ENCODE measurements at places on chromosomes 11 and 22. TPM values are rescaled to one million over a fixed set of nuclear protein-coding genes. Genes with fewer than 3 reads are reported as not detected.

- DNase-seq, result no peak
These were observed 779.7 kb upstream of the LRRC4C start for GRCh38 chr11:42239188-42239587.

TIMM8B gene
- total RNA-seq, result 83.0 TPM

GRCh38 chr11:97516688-97517087 lies 1126.9 kb downstream of the JRKL start:
- no peak for DNase-seq

P4HA3 gene
- not detected for total RNA-seq

- DNase-seq, result no peak
These were observed 62.6 kb downstream of the PPP2R1B start for GRCh38 chr11:111703576-111703975.

DNA sequence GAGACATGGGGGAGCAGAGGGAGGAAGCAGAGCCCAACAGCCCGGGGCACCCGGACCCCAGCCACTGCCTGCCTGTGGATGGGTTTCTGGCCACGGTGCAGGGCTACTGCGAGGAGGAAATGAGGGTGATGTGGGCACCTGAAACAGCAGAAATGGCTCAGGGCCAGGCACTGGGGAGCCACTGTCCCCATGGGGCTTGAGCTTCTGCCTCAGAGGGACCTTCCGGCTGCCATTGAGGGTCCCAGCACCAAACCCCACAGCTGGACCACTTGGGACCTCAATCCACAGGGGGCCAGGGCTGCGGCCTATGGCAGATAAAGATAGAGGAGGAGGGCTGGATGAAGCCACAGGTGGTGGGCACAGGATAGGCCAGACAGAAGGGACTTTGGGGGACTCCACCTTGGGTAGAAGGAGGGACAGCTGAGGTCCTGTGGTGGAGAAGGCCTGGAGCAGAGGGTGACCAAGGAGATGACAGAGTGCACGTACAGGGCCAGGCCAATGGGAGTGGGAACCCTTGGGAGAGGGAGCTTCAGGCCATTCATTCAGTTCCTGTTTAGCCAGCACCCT lies 48.3 kb downstream of the NFAM1 start:
- DNase-seq, result no peak

GRCh38 chr11:84247926-84248325 lies 961.8 kb upstream of the CCDC90B start:
- no peak for DNase-seq

- DNase-seq, result no peak
These were observed 38.2 kb downstream of the OR10A6 start for GRCh38 chr11:7892840-7893254.

IGSF22 gene
- not detected for total RNA-seq

DNA sequence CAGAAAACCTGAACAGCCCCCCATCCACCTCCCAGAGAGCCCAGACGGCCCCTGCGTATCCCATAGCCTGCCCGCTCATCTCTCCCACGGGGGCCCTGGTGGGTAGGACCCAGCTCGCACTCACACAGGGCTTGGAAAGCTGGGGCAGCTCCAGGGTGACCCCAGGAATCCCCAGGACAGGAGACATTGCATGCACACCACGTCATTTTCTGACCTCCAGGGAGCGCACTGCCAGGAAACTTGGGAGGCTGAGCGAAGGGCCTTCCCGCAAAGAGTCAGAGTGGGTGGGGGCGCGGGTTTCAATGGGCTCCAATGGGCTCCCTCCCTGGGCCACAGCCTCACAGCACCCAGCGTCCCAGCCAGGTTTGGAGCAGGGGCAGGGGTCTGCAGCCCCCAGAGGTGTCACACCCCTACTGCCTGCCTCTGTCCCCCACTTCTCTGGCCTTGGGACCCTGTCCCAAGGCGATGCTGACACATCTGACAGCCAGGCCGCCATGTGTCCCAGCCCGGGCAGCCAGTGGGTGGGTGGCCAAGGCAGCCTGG lies 8.2 kb upstream of the SYT8 start:
- DNase-seq, result no peak

DNA sequence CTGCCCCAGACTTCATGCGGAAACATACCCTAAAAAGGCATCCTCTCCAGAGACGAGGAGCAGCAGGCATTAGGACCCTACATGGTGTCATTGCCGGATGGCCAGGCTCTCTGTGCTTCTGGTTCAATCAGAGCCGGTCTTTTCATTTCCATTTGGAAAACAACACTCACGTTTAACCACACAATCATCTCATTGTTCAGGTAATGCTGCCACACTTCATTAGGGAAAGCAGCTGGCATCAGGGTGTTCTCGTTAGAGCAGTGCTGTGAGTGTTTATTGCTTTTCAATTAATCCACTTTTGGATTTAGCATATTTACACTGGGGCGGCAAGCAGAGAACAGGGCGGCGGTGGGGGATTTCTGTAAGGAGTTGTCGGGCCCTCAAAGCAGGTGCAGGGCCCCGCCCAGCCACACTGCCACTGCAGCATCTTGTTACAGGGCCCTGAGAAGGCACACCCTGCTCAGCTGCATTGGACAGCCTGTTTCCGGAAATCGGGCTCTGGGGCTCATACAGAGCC lies 338.6 kb downstream of the SHANK2 start:
- DNase-seq, result no peak

KRTAP5-1 gene
- total RNA-seq, result not detected

GRCh38 chr11:17267576-17267975 lies 9.0 kb upstream of the NUCB2 start:
- no peak for DNase-seq

MYOD1 gene
- not detected for total RNA-seq

DNA sequence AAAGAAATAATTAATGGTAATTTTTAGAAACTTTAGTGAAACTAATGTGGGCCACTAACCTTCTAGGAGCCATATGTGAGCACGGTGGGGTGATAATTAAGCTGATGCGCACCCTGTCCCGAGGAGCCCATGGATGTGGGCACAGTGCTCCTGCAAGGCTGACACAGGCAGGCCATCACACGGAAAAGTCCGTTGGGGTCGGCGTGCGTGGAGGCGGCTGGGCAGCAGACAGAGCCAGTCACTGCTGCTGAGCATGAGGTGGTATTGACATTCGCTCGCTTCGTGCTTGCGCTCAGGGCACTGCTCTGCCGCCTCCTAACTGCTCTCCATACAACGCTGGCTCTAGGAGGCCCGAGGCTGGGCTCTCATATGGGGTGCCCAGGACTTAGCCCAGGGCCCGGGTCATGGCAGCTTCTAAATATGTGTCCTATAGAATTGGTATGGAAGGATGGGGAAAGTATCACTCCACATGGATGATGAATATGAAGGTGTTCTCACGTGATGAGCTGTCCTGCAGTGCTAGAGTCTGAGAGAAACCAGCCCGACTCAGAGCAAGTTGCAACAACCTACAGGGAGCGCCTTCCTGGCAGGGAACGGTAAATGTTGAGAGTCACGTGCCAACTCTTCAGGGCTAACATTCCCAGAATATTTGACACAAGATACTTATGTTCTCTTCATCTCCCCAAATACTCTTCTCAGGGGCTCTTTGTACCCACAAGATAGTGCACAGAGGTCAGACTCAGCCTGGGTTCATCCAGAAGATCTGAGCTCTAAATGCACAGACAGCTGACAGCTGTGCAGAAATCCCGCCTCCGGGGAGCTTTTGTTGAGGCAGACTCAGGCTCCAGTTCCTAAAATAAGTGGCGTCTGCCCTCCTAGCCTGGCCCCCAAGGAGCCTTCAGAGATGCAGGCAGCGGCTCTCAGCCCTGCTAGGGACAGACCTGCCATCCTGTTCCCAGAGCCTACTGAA lies 50.6 kb upstream of the ARFGAP3 start:
- no peak for DNase-seq

- no peak for DNase-seq
These were observed 126.7 kb downstream of the CTTN start for GRCh38 chr11:70525006-70525405.

DNA sequence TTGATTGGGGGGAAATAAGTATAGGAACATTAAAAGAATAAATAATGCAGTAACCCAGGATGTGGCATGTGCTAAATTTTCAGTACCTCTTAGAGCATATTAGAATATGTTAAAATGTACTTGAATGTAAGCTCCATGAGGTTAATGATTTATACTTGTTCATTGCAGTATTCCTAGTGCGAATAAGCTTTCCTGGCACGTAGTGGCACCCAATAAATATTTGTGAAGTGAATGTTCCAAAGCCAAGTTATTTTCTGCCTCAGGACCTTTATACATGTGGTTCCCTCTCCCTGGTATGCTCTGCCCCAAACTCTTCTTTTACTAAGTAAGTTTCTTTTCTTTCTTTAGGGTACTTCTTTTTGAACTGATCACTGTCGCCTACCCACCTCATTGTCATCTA lies 118.8 kb downstream of the DBX1 start:
- DNase-seq, result no peak

DNA sequence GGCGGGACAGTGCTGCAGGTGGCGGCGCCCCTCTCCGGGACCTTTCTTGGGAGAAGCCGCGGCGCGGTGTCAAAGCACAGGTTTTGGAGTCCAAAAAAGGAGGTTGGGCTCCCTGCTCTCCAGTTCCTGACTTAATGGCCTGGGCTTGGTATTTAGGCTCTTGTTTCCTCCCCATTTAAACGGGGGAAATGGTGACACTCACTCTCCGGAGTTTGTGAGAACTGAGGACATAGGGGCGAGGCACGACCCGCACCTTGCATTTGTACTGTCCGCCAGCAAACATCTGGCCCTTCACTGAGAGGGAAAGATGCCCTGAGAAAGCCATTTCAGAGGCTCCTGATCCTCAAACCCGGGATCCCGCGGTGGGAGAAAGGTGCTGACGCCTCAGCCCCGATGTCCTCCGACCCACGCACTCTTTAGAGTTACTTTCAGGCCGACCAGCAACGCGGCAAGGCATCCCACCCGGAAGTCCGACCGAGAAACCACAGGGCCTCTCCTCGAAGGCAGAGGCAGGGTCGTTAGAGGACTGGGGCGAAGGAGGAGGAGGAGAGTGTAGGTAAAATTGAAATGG lies 2.9 kb upstream of the WDR74 start:
- DNase-seq, result no peak

GRCh38 chr11:35932121-35932520 lies 11.7 kb upstream of the LDLRAD3 start:
- DNase-seq, result no peak

DNA sequence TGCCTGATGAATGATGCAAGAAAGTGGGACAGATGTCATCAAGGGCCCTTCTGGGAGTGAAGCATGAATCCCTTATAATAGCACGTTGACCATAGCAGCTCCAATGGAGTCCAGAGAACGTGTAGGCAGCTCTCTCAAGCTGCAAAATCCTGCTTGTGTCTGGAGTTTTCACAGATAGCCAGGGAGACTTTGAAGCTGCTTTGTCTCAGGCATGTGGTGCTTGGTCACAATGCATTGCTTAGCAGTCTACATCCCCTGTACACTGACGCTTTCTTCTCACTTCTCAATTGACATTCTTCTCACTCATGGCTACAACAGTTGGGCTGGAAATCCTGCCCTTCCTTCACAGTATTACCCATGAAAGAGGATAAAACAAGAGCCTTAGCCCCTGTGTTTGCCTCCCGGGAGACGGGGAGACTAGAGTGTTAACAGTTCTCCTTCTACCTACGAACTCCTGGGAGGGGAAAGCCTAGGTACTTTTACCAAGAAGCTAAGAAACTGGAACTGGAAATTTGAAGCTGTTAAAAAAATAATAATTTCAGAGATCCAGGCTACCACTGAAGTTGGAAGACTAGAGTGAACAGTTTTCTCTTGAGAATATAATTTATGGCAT lies 20.7 kb upstream of the MMP7 start:
- no peak for DNase-seq

DNA sequence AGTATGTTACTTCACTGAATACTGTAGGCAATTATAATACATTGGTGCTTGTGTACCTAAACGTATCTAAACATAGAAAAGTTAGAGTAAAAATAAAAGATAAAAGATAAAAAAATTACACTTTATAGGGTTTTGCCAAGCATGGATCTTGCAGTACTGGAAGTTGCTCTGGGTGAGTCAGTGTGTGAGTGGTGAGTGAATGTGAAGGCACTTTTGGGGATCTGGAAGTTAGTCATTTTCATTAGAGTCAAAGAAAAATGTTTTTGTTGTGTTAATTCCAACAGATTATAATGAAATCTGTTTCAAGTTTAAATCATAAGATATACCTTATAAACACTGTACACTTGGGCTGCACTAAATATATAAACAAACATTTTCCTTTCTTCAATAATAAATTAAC lies 3.3 kb downstream of the SLC22A25 start:
- DNase-seq, result no peak

RGL4 gene
- total RNA-seq, result 1.7 TPM

DNA sequence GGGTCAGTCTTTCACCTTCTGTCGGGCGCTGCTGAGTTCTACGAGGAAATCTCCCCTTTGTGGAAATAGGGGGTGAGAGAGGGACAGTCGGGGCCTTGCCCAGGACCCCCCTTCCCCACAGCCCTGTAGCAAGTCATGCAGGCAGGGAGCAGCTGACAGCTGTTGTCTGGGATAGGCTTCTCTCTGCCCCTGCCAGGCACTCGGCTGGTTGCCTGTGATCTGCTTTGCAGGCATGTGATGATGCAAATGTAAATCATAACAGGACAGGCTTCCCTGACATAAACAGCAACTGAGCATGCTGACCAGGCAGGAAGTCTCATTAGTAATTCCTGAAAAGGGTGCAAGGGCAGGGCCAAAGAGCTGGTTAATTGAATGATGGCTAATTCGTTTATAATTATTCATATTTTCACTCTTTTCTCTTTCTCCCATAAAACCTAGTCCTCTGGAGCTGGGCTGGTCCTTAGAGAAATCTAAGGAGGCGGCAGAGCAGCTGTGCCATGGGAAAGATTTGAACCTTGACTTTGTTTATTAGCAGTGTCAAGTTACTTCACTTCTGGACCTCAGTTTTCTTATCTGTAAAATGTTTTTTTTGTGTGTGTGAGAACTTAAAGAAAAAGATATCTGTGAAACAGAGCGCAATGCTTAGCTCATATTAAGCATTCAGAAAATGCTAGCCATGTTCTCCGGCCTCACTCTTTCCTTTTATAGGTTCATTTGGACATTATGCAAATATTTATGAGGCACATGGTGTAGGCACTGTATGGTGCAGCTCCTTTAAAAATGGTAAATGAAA lies 129.7 kb downstream of the LDLRAD3 start:
- no peak for DNase-seq

DNA sequence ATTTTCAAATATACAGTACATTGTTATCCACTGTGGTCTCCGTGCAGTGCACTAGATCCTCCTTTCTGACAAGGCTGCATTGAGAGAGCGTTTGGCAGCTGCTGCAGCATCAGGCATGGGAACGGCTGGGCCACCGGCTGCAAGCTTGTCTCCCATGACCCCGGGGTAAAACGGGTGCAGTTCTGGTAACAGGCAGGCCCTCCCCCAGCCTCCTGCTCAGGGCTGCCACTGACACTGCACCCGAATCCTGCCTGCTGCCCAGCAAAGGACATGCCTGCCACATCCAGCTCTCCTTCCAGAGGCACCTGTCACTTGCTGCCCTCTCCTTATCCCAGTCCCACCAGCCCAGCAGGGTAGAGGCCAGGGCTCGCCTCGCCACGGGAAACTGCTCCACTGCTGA lies 124.5 kb upstream of the TMEM45B start:
- no peak for DNase-seq

DNA sequence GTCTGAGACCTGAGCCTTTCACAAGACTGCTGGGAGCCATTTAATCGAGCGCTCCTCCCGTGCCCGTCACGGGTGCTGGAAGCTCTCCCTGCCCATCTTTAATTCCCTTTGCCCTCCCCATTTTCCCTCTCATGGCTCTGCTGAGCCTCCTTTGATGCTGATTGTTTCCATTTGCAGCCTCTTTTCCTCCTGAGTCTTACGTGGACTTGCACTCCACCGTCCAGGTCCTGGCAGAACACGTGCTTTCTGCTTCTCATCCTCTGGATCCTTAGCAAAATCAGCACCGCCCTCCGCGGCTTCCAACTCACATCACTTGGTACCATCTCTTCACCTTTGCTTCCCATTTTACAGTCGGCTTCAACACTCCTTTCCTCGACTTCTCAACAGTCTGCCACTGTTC lies 7.3 kb downstream of the IFT27 start:
- no peak for DNase-seq
